ENCODE measurements at places on chromosomes 1 and 21. TPM values are rescaled to one million over a fixed set of nuclear protein-coding genes. Genes with fewer than 3 reads are reported as not detected.

- no peak overlapping the region for H3K27ac ChIP-seq
- H3K36me3 ChIP-seq: no peaks in the 10 kb centered on the region
- no peaks in the 10 kb centered on the region for H3K27me3 ChIP-seq
- no peaks in the 10 kb centered on the region for H3K4me1 ChIP-seq
- DNase-seq: no peak
- H3K4me3 ChIP-seq: no peak overlapping the region
These were observed 393.6 kb downstream of the AGBL4 start for GRCh38 chr1:49630156-49630555.

- H3K27ac ChIP-seq: no peak overlapping the region
- H3K4me3 ChIP-seq: no peak overlapping the region
- H3K27me3 ChIP-seq: peaks cover 8% of the 10 kb centered on the region
These were observed 2.2 kb upstream of the ARHGEF16 start for GRCh38 chr1:3451994-3452865.

DNA sequence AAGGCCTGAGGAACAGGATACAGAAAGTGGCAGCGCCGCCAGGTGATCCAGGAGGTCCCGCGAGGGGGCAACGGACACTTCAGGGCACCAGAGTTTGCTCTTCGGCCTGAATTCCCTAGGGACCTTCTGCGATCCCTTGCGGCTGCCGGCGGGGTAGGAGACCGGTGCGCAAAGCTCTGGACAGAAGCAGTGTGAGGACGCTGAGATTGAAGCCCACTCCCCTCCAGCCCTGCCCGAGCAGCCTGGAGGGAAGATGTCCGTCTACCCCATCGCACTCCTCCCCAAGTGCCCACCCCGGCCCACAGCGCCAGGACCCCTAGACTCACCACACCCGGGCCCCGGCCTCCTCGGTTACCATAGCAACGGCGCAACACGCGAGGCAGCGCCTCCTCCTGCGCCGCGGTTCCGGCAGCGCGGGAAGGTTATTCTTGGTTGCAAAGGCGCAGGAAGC is at the start of gene ANKRD45:
Gene ANKRD45, minus strand, starts transcription at position 361 of the 451 bp plus-strand sequence. CDS start 10,433 bp downstream, outside the sequence.
- H3K27ac ChIP-seq: no peak within 1 kb of the TSS
- DNase-seq: no peak
- no peaks in the 10 kb centered on the region for H3K4me1 ChIP-seq
- H3K4me3 ChIP-seq: peak within 1 kb of the TSS; percentile 49
- no peaks in the 10 kb centered on the region for H3K27me3 ChIP-seq

GRCh38 chr1:224689374-224689773 is 73.3 kb downstream of the CNIH3 start:
- no peak overlapping the region for H3K27ac ChIP-seq
- H3K4me3 ChIP-seq: no peak overlapping the region
- H3K36me3 ChIP-seq: no peaks in the 10 kb centered on the region
- DNase-seq: no peak

- H3K4me3 ChIP-seq: no peak overlapping the region
- H3K27me3 ChIP-seq: peaks cover 18% of the 10 kb centered on the region
- H3K36me3 ChIP-seq: no peaks in the 10 kb centered on the region
- no peaks in the 10 kb centered on the region for H3K4me1 ChIP-seq
- no peak for DNase-seq
These were observed 3.0 kb downstream of the KCNC4 start for GRCh38 chr1:110213143-110213540.

- H3K27ac ChIP-seq: peak overlapping the region; percentile 0
- H3K27me3 ChIP-seq: no peaks in the 10 kb centered on the region
- H3K4me1 ChIP-seq: peaks cover 12% of the 10 kb centered on the region
- no peak overlapping the region for H3K4me3 ChIP-seq
- no peak for DNase-seq
These were observed 35.5 kb downstream of the IFNAR1 start for GRCh38 chr21:33360281-33360680.

DNA sequence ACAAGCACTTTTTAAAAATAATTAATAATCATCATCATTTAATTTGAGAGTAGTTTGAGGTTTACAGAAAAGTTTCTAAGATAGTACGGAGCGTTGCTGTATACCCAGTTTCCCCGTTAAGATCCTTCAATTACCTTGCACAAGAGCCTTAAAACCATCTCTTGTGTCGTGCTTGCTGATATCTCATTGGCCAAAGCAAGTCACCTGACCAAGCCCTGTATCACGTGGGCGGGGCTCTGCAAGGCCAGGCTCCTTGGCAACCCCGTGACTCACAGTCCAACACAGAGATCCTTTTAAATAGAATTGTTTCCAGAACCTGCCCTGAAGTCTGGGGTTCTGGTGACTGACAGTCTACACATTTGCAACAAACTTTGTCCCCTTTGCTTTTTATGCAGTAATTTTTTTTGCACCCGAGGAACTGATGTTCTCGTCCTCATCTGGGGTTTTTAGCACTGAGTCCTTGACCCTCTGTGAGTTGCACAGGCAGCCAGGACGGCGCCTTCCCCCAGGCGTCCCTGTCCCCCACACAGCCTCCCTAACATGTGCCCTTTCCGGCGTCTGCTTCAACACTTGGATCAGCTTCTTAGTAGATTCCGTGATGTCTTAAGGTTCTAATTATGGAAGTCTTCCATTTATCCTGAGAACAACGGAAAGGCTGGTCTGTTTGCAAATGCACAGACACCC is 183.3 kb upstream of the TMEM51 start:
- no peaks in the 10 kb centered on the region for H3K27me3 ChIP-seq
- DNase-seq: peak; percentile 47
- no peak overlapping the region for H3K4me3 ChIP-seq
- H3K27ac ChIP-seq: no peak overlapping the region
- no peaks in the 10 kb centered on the region for H3K36me3 ChIP-seq

DNA sequence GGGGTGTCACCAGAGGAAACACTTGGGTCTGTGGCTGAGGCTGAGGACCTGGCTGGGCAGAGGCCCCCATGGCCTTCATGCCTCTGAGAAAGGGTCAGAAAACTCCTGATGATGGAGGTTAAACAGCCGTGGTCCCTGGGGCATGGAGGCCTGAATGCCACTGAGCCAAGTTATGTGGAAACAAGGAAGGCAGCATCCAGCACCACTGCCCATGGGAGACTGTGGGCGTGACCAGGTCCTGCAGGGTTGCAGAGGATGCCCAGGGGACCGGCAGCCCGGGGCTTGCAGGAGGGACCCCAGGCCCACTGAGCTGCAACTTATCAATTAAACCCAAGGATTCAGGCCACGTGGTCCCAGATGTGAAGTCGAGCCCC is 18.9 kb upstream of the COL6A2 start:
- no peak overlapping the region for H3K4me3 ChIP-seq
- H3K27ac ChIP-seq: no peak overlapping the region
- no peaks in the 10 kb centered on the region for H3K27me3 ChIP-seq
- no peaks in the 10 kb centered on the region for H3K36me3 ChIP-seq

DNA sequence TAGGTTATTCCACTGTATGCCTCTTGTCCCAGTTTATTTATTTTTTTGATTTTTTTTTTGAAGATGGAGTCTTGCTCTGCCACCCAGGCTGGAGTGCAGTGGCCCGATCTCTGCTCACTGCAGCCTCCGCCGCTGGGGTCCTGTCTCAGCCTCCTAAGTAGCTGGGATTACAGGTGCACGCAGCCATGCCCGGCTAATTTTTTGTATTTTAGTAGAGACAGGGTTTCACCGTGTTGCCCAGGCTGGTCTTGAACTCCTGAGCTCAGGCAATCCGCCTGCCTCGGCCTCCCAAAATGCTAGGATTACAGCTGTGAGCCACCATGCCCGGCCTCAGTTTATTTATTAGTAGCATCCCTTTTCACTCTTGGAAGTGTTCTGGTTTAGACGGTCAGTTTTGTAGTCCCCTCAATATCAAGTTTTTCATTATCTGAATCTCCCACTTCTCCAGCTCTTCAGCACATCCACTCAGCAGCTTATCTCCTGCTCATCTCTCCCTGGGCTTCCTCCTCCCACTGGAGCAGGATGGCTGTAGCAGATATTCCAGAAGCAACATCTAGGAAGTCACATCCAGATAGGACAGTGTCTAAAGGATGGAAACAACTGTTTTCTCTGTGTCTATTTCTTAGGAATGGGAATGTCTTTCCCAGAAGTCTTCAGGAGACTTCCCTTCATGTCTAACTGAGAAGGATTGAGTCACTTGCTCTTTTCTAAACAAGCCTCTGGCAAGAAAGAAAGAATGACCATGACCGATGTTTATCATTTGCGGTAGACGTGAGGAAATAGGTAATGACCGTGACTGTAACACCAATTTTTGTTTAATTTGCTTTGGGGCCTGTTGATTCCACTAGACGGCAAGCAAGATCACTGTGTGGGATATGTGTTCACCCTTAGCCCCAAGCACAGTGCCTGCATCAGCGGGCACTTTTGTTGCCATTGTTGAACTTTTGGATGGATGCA is 14.4 kb downstream of the CCDC190 start:
- no peaks in the 10 kb centered on the region for H3K36me3 ChIP-seq
- H3K27ac ChIP-seq: no peak overlapping the region
- no peaks in the 10 kb centered on the region for H3K4me1 ChIP-seq
- no peaks in the 10 kb centered on the region for H3K27me3 ChIP-seq

DNA sequence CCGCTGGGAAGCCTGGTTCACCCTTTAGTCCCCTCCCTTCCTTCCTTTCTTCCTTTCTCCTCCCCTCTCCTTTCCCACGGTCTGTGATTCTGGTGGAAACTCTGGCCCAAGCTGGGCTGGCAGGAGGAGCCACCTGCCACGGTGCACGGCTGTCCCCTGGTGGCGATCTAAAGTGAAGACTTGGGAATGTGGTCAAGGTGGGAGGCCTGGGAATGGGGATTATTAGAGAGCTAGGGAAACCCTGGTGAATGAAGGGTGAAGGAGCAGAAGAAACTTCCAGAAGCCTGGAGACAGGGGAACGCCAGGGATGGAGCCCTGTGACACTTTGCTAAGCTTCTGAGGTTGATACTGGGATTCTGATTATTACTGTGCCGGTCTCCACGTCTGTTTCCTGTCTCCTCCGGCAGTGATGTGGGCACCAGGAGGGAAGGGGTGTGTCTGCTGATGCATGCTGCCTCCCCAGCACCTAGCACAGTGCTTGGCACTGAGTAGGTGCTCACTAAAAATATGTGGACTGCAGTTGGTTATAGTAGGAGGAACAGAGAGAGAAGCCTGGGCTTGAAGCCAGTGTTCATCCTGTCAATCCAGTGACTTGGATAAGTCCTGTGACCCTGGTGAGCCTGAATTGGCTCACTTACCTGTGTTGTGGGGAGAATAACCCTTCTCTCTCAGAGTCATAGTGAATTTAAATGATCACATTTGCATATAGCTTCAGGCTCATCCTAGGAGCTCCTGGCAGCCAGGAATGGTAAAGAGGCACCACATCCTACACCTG is 71.2 kb upstream of the NBPF3 start:
- H3K4me3 ChIP-seq: no peak overlapping the region
- DNase-seq: peak; percentile 81
- H3K4me1 ChIP-seq: no peaks in the 10 kb centered on the region
- no peaks in the 10 kb centered on the region for H3K36me3 ChIP-seq

DNA sequence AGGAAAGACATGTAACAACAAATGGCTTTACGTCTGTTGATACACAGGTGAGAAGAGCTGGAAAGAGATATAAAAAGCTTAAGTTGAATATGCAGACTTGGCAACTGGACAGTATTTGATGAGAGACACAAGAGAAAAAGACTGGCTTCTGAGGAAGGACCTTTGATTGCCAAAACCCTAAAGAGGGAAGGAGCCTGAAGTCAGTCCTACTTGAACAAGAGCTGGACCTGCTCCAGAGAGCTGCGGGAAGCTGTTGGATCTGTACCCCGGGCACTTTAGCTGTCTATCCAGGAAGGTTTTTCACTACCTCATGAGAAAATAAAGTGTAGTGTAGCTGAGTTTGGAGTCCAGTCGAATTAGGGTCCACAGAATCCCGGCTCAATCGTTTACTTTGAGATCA is 25.3 kb upstream of the LRRC8B start:
- no peak overlapping the region for H3K27ac ChIP-seq
- no peaks in the 10 kb centered on the region for H3K27me3 ChIP-seq
- no peak overlapping the region for H3K4me3 ChIP-seq
- H3K36me3 ChIP-seq: no peaks in the 10 kb centered on the region
- no peaks in the 10 kb centered on the region for H3K4me1 ChIP-seq

- no peaks in the 10 kb centered on the region for H3K4me1 ChIP-seq
- H3K4me3 ChIP-seq: no peak overlapping the region
- H3K27me3 ChIP-seq: peaks cover 11% of the 10 kb centered on the region
- no peak overlapping the region for H3K27ac ChIP-seq
These were observed 178.8 kb upstream of the ARHGEF16 start for GRCh38 chr1:3275471-3276340.

- H3K27ac ChIP-seq: no peak overlapping the region
- no peaks in the 10 kb centered on the region for H3K4me1 ChIP-seq
- H3K4me3 ChIP-seq: no peak overlapping the region
These were observed 121.0 kb upstream of the UBE2U start for GRCh38 chr1:64082459-64082858.

- H3K4me1 ChIP-seq: no peaks in the 10 kb centered on the region
- peaks cover 4% of the 10 kb centered on the region for H3K27me3 ChIP-seq
- H3K4me3 ChIP-seq: no peak overlapping the region
- H3K36me3 ChIP-seq: no peaks in the 10 kb centered on the region
These were observed 74.7 kb upstream of the NGF start for GRCh38 chr1:115412733-115413132.

- H3K4me3 ChIP-seq: no peak overlapping the region
- H3K27ac ChIP-seq: peak overlapping the region; percentile 47
- peak; percentile 76 for DNase-seq
- no peaks in the 10 kb centered on the region for H3K27me3 ChIP-seq
- no peaks in the 10 kb centered on the region for H3K36me3 ChIP-seq
- peaks cover 11% of the 10 kb centered on the region for H3K4me1 ChIP-seq
These were observed 244.9 kb upstream of the NRIP1 start for GRCh38 chr21:15309721-15310120.

GRCh38 chr1:151935154-151935553 is 25.8 kb upstream of the THEM4 start:
- no peaks in the 10 kb centered on the region for H3K4me1 ChIP-seq
- no peaks in the 10 kb centered on the region for H3K27me3 ChIP-seq
- H3K36me3 ChIP-seq: no peaks in the 10 kb centered on the region
- no peak overlapping the region for H3K4me3 ChIP-seq
- no peak overlapping the region for H3K27ac ChIP-seq

DNA sequence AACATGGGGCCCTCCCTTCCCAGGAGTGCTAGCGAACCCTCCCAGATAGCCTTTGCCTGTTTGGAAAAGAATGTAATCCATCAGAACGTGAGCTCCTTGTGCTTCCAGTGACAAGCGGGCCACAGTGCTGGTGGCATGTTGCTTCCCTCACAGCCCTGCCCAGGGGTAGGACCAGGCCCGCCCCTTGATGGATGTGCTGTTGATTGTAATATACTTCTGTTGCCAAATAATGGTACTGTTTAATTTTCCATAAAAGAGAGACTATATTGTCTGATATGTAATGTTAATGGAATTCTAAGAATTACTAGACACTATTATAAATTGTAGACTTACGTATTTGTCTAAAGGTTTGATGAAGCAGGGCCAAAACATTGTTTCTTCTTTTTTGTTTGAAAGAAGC is 16.4 kb downstream of the ATP5PO start:
- no peak for DNase-seq
- H3K27ac ChIP-seq: no peak overlapping the region
- peaks cover 2% of the 10 kb centered on the region for H3K36me3 ChIP-seq
- peaks cover 15% of the 10 kb centered on the region for H3K4me1 ChIP-seq
- H3K27me3 ChIP-seq: no peaks in the 10 kb centered on the region
- no peak overlapping the region for H3K4me3 ChIP-seq

- H3K4me1 ChIP-seq: no peaks in the 10 kb centered on the region
- no peak overlapping the region for H3K4me3 ChIP-seq
- no peaks in the 10 kb centered on the region for H3K36me3 ChIP-seq
- H3K27ac ChIP-seq: no peak overlapping the region
These were observed 17.6 kb downstream of the MEGF6 start for GRCh38 chr1:3593745-3594144.

The TTC39A gene
- total RNA-seq: 6.0 TPM

The FCGR3B gene
- 3.6 TPM for total RNA-seq

The IGSF9 gene
- not detected for total RNA-seq

The OR2G6 gene
- not detected for total RNA-seq

The RNF223 gene
- not detected for total RNA-seq

The SH3D21 gene
- total RNA-seq: 1.1 TPM

The ANGPTL3 gene
- total RNA-seq: not detected

The DNASE2B gene
- total RNA-seq: not detected

The SCP2 gene
- 96.9 TPM for total RNA-seq

The TSSK3 gene
- not detected for total RNA-seq

The ZBTB48 gene
- 12.0 TPM for total RNA-seq

The CFAP45 gene
- total RNA-seq: not detected
